ENCODE measurements at places on chromosomes 4 and X. TPM values are rescaled to one million over a fixed set of nuclear protein-coding genes. Genes with fewer than 3 reads are reported as not detected.

Gene IL1RAPL1
- total RNA-seq = 10.3 TPM

Gene MAOB
- total RNA-seq = 18.9 TPM

Gene EXOC1
- 51.0 TPM for total RNA-seq

Gene POU4F2
- not detected for total RNA-seq

- no peak for DNase-seq
These were observed 2.0 kb downstream of the RELL1 start for GRCh38 chr4:37684154-37684553.

DNA sequence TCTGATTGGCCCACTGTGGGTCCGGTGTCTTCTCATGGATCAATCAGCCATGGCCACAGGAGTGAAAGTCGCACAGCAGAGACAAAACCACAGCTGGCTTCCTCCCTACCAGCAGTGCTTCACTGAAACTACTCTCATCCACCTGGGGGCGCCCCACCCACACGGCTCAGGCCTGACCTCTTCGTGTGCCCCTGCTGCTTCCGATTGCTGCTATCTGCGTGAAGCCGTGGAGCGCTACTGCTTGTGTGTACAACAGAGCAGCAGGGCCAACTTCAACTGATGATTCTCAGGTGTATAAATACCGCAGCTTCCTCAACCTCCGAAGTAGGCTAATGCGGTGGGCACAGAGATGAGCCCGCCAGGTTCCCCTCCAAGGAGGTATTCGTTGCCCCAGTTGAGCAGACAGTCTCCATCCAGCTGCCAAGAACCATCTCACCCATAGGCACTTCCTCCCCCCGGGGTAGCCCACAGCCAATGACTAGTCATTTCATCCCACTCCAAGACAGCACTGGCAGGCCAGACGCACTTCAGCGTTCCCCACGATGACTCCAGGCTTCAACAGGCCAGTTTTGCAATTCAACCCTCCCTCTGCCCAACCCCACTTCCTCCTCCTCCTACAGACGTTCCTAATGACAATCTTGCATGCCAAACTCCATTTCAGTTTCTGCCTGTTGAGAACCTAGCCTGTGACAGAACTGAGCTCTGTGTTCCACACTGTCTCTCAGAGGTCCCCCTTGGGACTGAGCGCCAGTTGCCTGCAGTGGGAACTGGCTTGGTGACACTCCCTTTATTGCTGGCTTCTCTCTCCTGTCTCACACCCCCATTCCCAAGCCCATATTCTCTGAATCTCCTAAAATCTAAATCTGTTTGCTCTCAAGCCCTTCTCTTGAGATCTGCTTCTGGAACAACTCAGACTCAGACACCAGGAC lies 41.3 kb upstream of the ATP6AP2 start:
- peak; percentile 64 for DNase-seq

DNA sequence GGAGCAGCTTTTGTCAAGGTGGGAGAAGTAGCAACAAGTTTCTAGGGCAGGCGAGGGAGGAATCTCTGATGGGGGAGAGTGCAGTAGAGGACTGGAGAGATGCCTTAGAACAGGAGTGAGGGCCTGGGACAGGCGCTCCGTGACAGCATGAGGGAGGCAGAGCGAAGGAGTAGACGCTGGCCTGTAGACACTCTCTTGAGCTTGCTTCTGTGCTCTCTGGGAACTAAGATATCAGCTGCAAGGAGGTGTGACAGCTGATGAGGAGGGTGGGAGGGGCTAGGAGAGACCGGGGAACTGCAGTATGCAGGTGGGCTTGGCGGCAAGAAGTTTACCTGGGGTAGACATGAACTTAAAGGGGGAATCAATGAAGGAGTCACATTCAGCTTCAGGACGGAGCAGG lies 35.7 kb downstream of the MECP2 start:
- DNase-seq = no peak

GRCh38 chrX:44344687-44345086 lies 1.2 kb upstream of the EFHC2 start:
- no peak for DNase-seq

DNA sequence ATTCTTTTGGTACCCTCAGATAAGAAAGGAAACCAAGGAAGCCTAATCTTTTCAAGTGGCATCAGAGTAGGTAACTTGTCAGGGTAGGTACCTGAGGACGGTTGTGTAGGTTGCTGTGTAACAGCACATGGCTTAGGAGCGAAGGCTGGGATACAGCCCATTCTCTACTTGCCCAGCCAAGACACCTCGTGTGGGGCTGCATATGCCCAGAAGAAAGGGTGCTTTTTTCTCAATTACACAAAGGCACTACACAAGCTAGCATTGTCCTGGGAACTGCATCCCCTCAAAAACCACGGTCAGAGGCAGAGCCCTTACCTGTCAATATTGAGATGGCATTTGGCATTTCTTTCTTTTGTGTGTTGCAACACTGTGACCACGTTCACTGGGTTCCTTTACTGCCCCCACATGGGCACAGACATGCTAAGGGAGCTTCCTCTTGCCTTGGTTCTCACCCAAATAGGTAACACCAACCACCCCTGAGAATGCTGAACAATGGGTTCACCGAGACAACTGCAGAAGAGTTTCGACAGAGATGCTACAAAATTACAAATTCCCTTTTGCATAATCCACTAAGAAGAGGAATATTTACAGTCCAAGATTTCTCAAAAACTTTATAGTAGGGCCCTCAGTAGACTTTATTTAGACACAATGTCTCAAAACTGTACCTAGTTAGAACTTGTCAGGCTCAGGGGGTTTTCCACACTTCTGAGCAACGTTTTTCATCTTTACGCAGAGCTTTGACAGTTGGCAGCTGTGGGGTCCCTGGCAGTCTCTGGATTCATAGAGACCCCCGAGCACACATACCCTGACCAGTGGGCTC lies 35.8 kb upstream of the TNIP3 start:
- no peak for DNase-seq

DNA sequence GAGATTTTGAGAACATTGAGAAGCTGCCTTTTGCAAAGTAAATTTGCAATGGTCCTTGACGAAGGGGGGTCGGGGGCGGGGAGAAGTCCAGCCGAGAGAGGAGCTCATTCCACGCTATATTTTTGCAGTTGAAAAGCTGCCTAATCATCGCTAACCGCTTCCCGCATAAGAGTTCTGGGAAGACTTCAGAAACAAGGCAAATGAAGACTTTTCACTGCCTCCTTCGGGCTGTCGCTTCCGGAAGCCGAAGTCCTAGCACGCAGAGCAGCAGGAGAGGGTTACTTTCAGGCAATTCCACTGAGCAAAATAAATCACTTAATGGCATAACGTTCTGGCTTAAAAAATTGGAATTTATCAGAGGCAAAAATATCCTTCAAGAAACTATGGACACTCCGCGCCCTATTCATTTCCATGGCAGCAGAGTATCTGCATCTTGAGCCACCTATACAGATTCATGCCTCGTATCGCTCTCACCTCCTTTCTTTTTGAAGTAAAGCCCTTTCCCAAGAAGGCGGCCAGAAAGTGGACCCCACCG lies 2.6 kb upstream of the LRAT start:
- no peak for DNase-seq

DNA sequence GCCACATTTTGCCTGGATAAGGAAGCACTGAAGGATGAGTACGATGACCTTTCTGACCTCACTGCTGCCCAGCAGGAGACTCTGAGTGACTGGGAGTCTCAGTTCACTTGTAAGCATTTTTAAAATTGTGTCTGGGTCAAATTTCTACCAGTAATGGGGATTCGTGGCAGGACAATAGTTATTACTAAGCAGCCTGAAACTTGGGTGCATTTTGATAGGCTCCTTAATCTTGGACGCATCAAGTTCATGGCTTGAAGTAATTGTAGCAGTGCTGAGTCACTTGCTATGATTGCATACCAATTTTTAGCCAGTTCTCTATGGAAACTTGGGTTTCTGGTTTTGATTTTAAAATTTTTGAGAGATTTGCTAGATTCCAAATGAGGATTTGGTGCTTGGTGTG lies 4.3 kb downstream of the PGRMC1 start:
- no peak for DNase-seq

- no peak for DNase-seq
These were observed 93.5 kb upstream of the SLC6A14 start for GRCh38 chrX:116342903-116343302.

- DNase-seq = no peak
These were observed 120.0 kb upstream of the GLRA2 start for GRCh38 chrX:14409341-14409740.

GRCh38 chr4:41050880-41051775 lies 163.2 kb downstream of the APBB2 start:
- DNase-seq = no peak

- peak; percentile 46 for DNase-seq
These were observed 21.7 kb upstream of the HGFAC start for GRCh38 chr4:3419836-3420605.

- no peak for DNase-seq
These were observed 766.6 kb downstream of the FAT4 start for GRCh38 chr4:126081336-126081735.

- DNase-seq = no peak
These were observed 441.2 kb downstream of the CENPC start for GRCh38 chr4:67104145-67104544.

DNA sequence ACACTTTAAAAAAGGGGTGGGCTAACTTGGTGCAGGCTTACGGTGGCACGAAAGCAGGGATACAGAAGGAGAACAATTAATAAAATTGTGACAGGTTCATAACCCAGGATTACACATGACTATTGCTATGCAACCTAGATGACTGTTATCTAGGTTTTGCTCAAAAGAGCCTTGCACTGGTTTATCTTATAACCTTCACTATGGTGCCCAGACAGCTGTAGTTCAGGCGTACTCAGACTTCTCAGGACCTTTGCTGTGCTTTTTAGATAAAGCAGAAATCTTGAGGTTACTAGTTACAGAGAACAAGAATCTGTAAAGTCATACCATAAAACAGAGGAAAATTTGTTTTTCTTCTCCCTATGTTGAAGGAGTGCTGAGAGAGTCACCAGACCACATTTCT lies 44.4 kb downstream of the UGT2A3 start:
- no peak for DNase-seq

DNA sequence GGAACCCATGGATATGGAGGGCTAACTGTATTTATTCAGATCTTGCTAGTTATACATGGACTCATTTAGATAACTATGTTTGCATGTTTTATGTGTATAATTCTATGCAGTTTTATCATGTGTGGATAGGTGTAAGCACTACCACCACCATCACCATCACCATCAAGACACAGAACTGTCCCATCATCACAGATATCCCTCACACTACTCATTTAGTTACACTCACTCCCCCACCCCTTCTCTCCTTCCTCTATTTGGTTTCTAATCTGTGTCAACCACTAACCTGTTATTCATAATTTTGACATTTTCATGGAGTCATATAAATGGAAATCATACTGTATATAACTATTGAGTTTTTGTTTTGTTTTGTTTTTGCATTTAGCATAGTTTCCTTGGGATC lies 43.7 kb downstream of the STAG2 start:
- no peak for DNase-seq

DNA sequence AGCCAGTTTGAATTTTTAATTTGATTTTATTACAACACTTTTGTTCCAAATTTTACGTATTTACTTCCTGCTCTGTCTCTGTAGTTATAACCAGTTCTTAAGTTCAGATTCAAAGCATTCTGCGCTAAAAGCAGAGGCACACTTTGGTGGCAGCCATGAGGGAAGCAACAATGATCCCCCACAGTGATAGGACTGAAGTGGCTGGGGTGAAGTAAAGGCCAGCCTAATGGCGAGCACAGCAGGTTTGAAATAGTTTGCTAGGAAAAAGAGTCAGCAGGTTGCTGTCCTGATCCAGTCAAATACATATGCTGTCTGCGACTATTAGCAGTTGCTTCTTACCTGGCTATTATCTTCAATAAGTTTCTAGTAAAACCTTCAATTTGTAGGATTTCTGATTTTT lies 176.3 kb downstream of the RPA4 start:
- DNase-seq = no peak

DNA sequence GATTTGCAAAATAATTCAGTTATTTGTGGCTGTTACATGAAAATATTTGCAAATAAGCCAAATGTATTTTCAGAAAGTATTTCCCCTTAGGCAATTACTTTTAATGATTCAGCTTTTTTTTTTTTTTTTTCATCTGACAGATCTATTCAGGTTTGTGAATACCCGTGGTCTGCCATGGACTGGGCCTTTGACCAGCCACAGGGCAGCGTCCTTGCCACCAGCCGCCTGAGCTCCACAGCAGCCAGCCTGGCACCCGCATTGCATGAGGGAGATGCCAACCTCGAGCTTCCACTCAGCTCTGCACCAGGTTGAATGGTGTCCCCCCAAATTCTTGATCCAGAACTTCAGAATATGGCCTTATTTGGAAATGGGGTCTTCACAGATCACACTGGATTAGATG lies 14.7 kb downstream of the TMEM271 start:
- no peak for DNase-seq

- DNase-seq = peak; percentile 38
These were observed 37.1 kb upstream of the MSANTD1 start for GRCh38 chr4:3211866-3212265.
